AML-193 (cell line): ENCODE measurements at places on chromosomes 16 and 17.
A peak's percentile ranks its signal among the peaks of the same experiment; 100 is the strongest.

GRCh38 chr16:49399594-49400364, 26.2 kb downstream of the C16orf78 start:
- DNase-seq, result no peak

DNA sequence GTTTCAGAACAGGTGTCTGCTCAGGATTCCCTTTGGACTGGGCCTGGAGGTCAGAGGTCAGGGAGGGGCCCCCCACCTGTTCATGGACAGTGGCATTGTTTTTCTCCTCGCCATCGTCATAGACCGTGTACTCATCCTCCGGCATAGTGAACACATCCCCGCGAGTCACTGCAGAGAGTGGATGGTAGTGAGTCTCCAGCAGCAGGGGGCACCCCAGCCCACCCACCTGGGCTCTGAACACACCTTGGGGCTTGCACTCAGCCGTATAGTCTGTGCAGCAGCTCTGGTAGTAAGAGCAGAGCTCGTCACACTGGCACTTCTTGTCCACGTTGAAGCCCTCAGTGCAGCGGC, 448 bp downstream of the VTN start:
- DNase-seq, result no peak

- DNase-seq, result peak; percentile 71
These were observed 7.5 kb upstream of the ARMC5 start for GRCh38 chr16:31451681-31452351.

DNA sequence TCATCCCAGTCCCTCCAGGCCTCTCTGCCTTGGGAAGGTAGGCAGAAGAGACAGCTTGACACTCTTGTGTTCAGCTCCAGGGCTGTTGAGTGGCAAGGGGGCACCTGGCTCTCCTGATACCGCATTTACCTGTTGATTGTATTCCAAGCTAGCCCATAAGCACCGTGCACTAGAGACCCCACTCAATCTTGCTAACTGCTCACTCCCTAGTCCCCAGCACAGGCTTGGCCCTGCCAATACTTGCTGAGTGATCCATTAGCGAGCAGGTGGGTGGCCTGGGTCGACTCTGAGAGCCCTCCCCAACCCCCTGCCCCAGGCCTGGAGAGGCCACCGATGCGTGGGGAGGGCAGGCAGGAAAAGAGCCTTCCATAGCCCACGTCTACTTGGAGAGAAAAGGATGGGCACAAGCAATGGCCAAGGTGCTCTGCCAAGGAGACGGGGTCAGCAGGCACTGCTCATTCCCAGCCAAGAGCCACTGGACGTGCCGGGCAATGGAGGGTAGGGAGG, 29.5 kb downstream of the FA2H start:
- no peak for DNase-seq

GRCh38 chr17:73906896-73907870, 262.9 kb upstream of the SDK2 start:
- DNase-seq, result no peak

DNA sequence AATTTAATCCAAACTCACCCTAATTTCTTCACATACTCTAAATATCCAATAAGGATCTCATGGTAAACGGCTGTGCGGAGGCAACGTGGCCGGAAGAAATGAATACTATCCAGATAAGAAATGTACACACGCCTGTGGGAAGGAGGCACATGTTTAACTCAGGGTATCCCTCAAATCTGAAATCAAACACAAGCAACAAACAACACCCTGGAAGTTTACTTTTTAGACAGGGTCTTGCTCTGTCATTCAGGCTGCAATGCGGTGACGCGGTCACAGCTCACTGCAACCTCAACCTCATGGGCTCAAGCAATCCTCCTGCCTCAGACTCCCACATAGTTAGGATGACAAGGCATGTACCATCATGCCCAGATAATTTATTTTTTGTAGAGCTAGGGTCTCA, 21.2 kb upstream of the TRAP1 start:
- DNase-seq, result no peak

- DNase-seq, result peak; percentile 94
These were observed 28.3 kb downstream of the G6PC1 start for GRCh38 chr17:42928714-42929496.

DNA sequence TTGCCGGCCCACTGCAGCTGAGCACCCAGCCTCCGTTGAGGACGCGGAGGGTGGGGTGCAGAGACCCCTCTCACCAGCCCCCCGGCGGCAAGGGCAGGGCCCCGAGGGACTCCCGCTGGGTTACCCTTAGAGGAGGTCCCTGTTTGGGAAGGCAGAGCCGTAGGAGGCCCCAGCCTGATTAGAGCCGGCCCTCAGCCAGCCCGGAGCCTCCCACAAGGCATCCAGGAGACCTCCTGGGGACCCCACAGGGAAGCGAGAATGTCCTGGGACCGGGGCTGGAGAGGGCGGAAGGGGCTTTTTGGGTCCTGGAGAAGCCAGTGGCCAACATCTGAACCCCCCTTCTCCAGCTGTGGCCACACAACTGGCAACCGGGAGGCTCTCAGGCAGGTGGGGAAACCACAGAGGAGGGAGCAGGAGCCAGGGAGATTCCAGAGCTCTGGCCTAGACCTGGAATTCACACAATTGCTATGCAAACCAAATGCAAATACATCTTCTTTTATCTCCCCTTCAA, 21.7 kb upstream of the SP6 start:
- DNase-seq, result no peak

GRCh38 chr17:29168079-29168758, 12.0 kb downstream of the MYO18A start:
- DNase-seq, result no peak

DNA sequence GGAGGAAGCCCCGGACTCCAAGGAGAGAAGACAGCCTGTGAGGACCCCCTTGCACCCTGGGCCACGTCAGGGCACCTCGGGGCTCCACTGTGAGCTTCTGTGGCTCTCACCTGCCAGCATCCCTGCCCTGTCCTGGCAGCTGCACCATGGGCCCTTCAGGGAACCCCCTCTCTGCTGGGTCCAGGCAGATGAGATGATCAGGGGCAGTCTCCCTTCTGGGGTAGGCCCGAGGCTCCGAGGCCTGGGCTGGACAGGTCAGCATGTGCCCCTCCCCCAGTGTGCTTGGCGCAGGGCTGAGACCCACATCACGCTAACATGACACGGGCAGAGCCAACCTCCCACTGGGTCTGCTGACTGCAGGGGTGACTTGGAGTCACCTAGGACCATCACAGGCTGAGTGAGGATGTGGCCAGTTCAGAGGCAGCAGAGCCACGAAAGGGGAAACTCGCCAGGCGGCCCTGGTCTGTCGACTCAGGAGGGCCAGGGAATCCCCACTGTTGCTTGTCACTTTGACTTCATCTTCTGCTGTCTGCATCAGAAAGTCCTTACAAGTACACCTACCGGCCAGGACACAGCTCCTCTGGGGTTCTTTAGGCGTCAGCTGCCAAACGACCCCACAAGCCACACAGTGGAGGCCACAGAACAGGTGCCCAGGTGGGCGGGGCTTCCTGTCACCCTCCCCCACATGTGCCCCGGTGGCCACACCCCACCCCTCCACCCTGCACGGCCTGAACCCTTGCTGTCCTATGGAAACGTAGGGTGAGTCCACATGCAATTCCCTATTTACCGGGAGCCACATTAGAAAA, 2.2 kb downstream of the GALNS start:
- DNase-seq, result peak; percentile 2

GRCh38 chr17:80091376-80091775, 10.0 kb upstream of the GAA start:
- DNase-seq, result no peak

DNA sequence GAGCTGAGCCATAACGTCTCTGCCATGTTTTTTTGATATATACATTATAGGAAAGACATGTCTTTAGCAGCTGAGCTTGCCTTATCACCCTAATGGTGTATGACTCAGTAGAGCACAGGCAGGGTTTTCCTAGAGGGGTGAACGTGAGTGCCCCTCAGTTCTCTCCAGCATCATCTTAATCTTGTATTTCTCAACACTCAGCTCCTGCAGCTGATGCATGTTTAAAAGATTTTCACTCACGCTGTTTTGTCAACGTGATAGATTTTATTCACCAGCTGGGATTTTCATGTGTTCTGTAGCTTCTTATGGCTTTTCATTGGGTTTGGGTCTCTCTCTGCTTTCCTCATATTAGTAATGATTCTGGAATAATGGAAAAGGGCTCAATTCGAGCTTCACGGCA, 186.0 kb upstream of the PMFBP1 start:
- no peak for DNase-seq

DNA sequence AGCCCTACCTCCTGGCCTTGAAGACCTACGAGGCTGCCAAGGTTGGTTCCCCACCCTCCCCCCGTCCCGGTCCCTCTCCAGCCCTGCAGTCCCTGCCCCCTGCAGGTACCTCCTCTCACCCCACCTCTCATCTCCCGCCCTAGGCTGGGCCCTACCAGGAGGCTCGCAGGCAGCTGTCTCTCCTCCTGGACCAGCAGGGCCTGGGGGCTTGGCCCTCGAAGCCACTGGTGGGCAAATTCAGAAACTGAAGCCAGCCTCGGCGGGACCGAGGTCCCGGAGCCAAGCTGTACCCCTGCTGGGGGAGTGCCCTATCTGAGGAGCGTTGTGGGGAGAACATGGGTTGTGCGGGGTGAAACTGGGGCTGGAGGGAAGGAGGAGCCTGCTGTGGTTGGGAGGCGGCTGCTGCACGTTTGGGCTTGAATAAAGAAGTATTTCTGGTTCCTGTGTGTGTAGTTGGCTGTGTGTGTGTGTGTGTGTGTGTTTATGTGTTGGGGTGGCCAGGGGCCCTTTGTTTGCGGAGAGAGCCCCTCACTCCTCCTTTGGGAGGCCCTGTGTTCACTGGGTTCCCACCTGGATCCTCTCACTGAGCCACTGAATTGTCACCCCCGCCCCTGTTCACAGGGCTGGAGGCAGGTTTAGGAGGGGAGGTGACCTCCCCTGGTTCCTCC, 5.9 kb downstream of the ADAD2 start:
- no peak for DNase-seq

DNA sequence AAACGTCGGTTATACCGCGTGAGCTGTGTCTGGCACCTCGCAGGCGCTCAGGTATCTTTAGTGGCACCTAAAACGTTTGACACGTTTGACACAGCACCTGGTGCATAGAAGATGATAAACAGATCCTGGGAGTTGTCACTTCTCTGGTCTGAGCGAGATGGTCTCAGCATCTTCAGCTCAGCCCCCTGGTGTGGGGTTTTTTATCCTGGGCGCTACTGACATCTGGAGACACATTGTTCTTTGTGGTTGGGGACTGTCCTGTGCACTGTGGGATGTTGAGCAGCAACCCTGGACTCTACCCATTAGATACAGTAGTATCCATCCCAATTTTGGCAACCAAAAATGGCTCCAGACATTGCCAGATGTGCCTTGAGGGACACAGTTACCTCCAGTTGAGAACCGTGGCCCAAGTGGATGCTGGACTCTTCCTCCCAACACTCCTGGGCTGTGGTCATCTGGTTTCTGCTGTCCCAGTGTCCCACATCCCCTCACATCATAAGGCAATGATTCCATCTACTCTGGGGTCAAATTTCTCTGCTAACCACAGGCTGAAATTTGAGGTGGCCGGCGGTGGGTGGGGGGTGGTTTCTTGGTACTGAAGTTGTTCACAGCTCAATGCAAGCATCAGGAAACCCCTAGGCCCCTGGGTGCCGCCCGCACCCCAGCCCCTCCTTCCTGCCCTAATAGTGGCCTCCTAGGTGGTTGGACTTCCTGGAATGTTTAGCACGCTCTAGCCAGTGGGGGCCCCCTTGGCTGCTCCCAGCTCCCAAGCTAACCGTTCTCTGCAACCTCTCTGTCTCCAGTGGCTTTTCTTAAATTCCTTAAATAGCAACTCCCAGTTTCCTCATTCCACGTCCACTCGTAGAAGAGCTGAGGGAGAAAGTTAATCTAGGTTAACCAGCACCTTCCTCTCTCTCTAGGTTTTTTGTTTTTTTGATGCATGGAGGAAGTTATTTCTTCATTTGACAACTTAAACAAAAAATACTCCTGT, 124.8 kb downstream of the ABCC1 start:
- DNase-seq, result peak; percentile 44

- no peak for DNase-seq
These were observed 316.3 kb downstream of the CBLN1 start for GRCh38 chr16:48965386-48965785.

GRCh38 chr17:63116228-63116627, 150.2 kb downstream of the TANC2 start:
- DNase-seq, result no peak

GRCh38 chr16:58418601-58419000, 26.3 kb downstream of the GINS3 start:
- DNase-seq, result no peak

- DNase-seq, result no peak
These were observed 5.4 kb downstream of the ALYREF start for GRCh38 chr17:81885869-81886548.

DNA sequence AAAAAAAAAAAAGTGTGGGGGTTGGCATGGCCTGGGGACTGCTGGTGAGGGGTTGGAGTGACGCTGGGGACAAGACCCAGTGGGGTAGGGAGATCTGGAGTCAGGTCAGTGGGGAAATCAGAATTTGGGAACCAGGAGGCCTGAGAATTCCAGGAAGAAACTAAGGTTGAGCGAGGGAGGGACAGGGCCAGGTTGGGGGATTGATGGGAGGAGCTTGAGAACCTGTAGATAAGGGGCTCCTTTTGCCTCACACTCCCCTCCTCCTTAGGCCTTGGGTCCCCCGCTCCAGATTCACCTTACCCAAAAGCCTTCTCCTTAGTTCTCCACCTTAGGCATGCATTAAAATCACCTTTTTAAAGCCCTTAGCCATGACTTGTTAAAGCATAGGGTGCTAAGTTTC, 8.3 kb upstream of the PYDC1 start:
- DNase-seq, result no peak

- no peak for DNase-seq
These were observed 94.8 kb downstream of the RTN4RL1 start for GRCh38 chr17:1930337-1930645.

DNA sequence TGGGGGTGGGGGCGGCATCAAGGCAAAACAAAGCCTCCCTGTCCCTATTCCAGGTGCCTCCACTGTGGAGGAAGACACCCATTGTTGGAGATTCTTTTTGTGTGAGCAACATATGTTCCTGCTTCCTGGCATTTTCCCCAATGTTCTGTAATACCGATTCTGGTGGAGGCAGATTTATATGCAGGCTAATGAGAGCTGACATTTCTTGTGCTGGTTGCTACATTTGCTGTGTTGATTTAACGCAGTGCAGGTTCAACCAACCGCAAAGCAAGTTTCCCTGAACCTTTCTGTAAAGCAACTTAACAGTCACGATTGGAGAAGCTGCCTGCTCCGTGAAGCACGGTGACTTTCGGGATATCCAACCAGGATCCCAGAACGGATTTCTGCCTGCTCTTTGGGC, 260.5 kb downstream of the CBLN1 start:
- no peak for DNase-seq

DNA sequence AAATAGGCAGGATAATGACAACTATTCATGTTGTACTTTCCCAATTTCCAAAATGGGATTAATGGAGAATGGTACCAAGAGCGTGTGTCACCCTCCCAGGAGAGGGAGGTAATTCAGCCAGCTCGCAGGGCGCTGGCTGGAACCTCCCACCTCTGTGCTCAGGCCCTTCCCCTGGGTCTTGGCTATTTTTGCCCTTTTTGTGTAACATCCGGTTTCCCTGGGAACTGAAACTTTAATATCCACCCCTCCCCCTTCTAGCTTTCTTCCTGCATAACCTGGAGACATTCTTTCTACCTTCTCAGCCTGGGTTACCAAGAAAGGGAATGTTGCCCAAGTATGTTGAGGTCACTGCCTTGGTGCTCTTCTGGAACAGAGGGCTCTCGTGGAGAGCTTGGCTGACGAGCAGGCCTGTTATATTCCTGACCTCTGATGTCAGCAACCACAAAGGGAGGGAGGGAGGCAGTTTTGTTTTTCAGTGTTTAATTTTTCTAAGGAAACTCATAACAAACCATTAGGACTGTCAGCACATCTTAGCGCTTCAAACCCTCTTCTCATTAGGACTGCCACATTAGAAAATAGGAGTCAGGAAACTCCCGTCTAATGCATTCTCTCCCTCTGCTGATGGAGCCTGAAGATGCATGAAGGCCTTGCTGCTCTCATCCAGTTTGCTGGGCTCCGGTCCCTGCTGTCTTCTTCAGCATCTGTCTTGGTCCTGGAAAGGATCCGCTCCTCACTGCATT, 25.6 kb downstream of the ITGB3 start:
- peak; percentile 73 for DNase-seq
